ENCODE measurements at places on chromosomes 7 and 10. TPM values are rescaled to one million over a fixed set of nuclear protein-coding genes. Genes with fewer than 3 reads are reported as not detected.

Gene ORC5
- 23.2 TPM for total RNA-seq

Gene TMEM184A
- total RNA-seq: 0.12 TPM

Gene CH25H
- total RNA-seq: not detected

Gene PRKCQ
- total RNA-seq: 27.5 TPM

Gene CASP7
- 10.6 TPM for total RNA-seq

Gene GPER1
- not detected for total RNA-seq

Gene TMEM225B
- 4.1 TPM for total RNA-seq

Gene EBF3
- not detected for total RNA-seq

Gene KNDC1
- 0.07 TPM for total RNA-seq

Gene ZNF485
- total RNA-seq: 5.8 TPM

Gene STEAP1
- 2.6 TPM for total RNA-seq

Gene ALOX5
- total RNA-seq: 0.68 TPM

Gene IFIT1B
- not detected for total RNA-seq

Gene MAGI2
- not detected for total RNA-seq

Gene PTF1A
- not detected for total RNA-seq

Gene SFMBT2
- total RNA-seq: 25.6 TPM

Gene FRMPD2
- total RNA-seq: not detected

Gene ZNF679
- total RNA-seq: not detected

Gene TNS3
- 0.23 TPM for total RNA-seq

Gene PTCD1
- 4.4 TPM for total RNA-seq

Gene REPIN1
- total RNA-seq: 57.1 TPM

Gene STEAP4
- total RNA-seq: not detected

Gene CLCN1
- 0.16 TPM for total RNA-seq

Gene SYT15
- total RNA-seq: 0.27 TPM

Gene HEPACAM2
- total RNA-seq: 0.55 TPM

Gene TSPAN33
- total RNA-seq: 8.1 TPM

Gene ELN
- not detected for total RNA-seq

Gene OR2A1
- total RNA-seq: not detected

Gene INHBA
- 0.77 TPM for total RNA-seq

Gene HOXA2
- not detected for total RNA-seq

Gene HOXA11
- total RNA-seq: not detected

Gene ADCY1
- not detected for total RNA-seq

Gene ITPRID1
- total RNA-seq: not detected

Gene MMRN2
- total RNA-seq: not detected

Gene VAX1
- not detected for total RNA-seq

Gene MDFIC
- 41.0 TPM for total RNA-seq

Gene RPEL1
- total RNA-seq: not detected

Gene JAKMIP3
- 1.6 TPM for total RNA-seq

Gene TAF3
- total RNA-seq: 16.8 TPM

Gene PRF1
- total RNA-seq: 30.9 TPM
